ENCODE measurements at places on chromosomes 12 and 14.

GRCh38 chr12:40310211-40310610 is 85.4 kb downstream of the LRRK2 start:
- no peak for DNase-seq

GRCh38 chr12:8606890-8607289 is 5.8 kb downstream of the AICDA start:
- DNase-seq, result no peak

GRCh38 chr14:64409126-64409920 is 21.2 kb downstream of the MTHFD1 start:
- DNase-seq, result no peak

GRCh38 chr14:90732139-90732538 is 84.1 kb downstream of the TTC7B start:
- no peak for DNase-seq

DNA sequence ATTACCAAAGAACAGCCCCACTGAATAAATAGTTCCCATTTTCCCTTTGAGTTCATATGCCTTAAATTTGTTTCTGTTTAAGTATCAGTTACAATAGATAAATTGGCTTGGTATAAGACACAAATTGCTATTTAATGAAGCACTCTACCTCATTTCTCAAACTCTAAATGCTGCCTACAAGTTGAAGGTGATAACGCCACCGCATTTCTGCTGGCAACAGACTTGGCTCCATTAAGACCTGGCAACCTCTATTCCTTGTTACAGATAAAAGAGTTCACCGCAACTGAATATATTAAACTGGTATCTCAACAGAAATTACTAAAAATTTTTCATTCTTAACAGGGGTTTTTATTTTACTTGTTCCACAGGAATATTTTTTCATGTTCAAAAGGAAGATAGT is 35.6 kb downstream of the GXYLT1 start:
- no peak for DNase-seq

- peak; percentile 4 for DNase-seq
Observed at GRCh38 chr12:111598637-111599452, at the start of gene ATXN2. Gene ATXN2, minus strand, starts transcription at chr12:111599315. Its CDS starts 281 bp downstream, at chr12:111599034.

DNA sequence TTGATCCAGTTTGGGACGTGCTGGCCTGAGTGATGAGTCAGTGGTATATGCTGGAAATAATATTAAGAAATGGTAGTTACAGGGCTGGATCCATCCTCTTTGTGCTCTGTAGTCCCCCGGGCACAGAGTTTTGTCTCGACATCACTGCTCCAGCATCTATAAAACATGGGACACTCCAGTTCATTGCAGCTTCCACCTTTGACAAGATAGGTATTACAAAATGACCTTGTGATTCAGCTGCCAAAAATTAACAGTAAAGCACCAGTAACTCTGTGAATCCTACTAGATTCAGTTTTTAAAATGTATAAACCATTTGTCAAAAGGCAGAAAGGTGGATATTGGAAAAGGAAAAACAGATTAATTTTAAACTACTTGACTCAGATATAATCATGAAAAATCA is 14.6 kb upstream of the GNG2 start:
- DNase-seq, result no peak

DNA sequence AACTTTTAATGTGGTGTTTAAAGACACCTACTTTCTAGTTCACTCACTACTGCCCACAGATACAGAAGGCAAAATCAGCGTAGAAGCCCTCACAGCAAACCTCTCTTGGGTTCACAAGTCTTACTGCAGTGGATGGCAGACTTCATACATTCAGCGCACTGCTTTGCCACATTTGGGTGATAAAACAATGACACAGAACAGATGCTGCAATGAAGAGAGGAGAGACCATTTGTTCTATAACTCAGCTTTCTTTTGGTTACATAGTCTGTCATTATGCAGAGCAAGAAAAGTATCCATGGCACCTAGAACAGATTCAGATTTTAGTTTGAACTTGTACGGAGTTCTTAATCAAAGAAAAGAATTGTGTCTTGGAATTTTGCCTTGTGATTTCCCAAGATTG is 459.0 kb downstream of the BCAT1 start:
- DNase-seq, result no peak

DNA sequence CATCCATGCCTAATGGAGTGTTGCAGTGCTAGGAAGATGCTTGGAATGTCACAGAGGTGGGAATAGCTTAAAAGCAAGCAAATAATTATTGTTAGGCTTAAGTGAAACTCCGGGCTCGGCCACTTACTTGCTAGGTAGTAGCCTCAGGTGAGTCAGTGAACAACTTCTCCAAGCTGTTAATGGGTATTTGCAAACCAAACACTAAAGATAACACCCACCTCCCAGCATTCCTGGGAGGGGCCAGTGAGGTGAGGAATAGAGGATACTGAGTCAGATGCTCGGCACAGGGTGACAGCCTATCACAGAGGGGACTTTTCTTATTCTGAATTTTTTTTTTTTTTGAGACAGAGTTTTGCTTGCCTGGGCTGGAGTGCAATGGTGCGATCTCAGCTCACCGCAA is 151.2 kb upstream of the RFLNA start:
- no peak for DNase-seq

- DNase-seq, result no peak
Observed at GRCh38 chr14:95431199-95432143, 85.0 kb downstream of the SYNE3 start.

- no peak for DNase-seq
Observed at GRCh38 chr14:94005324-94006073, 8.4 kb downstream of the CCDC197 start.

All from thoracic aorta (tissue), 2 donors.